ENCODE measurements at places on chromosomes 12 and 14. TPM values are rescaled to one million over a fixed set of nuclear protein-coding genes. Genes with fewer than 3 reads are reported as not detected.

GRCh38 chr12:45130881-45131281 is 80.0 kb upstream of the DBX2 start:
- DNase-seq: peak; percentile 53

DNA sequence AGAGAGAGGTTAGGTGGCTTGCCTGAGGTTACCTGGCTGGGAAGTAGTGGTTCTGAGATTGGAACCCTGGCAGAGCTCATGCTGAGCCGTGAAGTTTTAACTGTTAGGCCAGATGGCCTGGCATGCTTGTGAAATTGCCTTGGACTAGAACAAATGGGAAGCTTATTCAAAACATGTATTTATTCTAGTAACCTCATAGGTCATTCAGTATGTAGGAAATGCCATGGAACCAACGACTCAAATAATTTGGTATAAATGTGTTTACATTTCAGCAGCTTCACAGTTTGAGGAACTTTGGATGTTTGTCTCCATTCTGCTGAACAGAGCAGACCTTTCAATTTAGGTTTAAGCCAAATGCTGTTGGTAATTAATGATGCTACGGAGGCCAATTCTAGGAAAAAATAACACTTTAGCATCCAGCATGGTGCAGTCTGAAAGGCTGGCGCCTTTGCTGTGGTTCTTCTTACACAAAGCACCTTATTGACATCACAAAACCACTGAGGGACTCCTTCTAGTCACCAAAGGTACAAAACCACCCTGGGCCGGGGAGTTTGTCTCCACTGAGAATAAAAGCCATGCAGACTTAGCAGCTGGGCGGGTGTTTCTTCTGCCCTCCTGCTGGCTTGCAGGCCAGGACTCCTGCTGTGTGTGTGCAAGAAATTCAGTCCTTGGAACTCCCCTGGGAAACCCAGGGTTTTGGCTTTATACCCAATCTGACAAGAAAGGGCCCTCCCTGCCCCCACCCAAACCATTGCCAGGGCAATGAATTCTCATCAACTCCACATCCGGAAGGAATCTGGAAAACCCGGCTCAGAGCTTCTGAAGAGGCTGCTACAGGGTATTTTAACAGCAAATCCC is 64.2 kb downstream of the ELK3 start:
- DNase-seq: peak; percentile 18

DNA sequence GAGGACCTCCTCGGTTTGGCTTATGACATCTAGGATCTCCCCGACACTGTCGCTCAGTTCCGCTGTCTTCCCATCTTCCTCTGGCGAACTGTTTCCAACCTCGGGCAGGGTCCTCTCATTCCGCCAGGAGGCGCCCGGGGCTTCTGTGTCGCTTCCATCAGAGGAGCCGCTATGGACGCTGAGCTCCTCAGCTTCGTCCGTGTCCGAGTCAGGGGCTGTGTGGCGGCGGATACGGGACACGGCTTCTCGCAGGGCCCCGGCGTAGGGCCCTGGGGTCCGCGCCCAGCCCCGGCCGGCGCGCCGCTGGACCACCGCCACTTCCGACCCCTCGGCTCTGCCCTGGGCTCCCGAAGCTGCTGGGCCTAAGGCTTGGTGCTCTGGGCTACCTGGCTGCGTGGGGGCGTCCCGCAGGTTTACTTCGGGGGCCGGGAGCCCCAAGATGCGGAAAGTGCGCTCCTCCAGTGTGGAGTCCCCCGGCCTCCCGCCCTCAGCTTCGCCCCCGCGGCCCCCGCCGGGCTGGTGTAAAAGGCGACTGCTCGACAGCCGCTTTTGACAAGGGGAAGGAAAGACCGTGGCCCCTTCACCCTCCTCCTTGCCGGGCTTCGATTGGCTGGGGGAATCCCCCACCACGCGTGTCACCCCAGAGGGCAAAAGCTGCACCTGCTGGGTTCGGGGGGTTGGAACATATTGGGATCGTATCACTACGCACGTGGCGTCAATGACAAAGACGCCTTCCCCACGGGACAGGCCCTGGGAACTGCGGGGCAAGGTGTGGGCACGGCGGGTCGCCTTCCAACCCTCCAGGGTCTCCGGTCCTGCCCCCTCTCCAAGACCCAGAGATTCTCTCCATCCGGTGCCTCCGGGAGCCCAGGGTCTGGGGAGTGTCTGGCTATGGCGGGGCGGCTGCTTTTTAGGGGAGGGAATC is 2.1 kb downstream of the DDN start:
- DNase-seq: peak; percentile 76

GRCh38 chr12:14567351-14568162 is at the start of gene PLBD1:
PLBD1 (minus strand) TSS chr12:14567883; CDS start chr12:14567696, 187 bp downstream.
- DNase-seq: no peak

- DNase-seq: no peak
These were observed 27.9 kb upstream of the EID3 start for GRCh38 chr12:104275689-104276088.

GRCh38 chr12:12784911-12785814 is at the start of gene APOLD1:
APOLD1 (plus strand) TSS chr12:12785659; CDS start chr12:12785692, 33 bp downstream.
- no peak for DNase-seq

GRCh38 chr14:74980731-74981461 is 21.8 kb upstream of the EIF2B2 start:
- DNase-seq: no peak

GRCh38 chr12:124369055-124369826 is 74.3 kb downstream of the RFLNA start:
- peak; percentile 84 for DNase-seq

- DNase-seq: no peak
These were observed 17.5 kb downstream of the XRCC3 start for GRCh38 chr14:103697603-103698379.

DNA sequence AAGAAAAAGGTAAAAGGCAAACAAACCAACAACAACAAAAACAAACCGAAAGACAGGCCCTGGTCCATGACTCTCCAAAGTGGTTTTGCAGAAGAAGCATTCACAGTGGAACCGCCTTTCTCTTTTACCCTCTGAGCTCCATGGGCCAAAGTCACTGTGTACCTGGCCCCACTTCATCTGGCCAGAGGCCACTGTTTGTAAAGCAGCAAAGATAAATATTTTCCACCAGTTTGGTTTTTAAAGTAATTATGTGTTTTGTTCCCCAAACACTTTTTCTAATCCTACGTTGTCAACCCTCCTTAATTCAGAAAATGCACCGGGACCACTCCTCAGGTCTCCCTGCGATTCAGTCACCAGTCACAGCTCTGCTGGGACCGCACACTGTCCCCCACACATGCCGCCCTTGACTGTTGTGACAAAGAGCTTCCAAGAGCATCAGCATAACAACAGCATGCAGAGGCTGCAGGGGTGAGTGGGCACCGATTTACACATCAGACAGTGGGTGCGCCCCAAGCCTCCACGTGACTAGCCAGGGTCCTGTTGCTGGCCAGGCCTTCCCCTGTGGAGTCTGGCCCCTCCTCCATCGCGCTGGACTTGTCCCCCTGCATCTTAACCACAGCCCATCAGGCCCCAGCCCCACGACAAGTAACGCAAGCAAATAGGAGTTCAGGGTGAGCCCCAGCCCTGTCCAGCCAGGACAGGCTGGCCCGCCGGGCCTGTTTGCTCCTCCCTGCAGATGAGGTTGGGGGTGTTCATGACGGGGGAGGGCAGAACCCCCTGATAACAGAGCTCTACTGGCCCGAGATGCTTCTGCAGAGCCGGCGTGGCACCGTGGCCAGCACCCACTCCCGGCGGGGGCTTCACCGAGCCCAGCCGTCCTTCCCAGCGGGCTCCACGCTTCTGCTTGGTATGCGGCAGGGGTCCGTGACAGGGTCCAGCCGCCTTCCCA is 65.2 kb upstream of the DIO3 start:
- no peak for DNase-seq

- no peak for DNase-seq
These were observed 84.2 kb upstream of the TMEM263 start for GRCh38 chr12:106871477-106871876.

GRCh38 chr12:50725011-50725942 is 38.6 kb upstream of the ATF1 start:
- no peak for DNase-seq

DNA sequence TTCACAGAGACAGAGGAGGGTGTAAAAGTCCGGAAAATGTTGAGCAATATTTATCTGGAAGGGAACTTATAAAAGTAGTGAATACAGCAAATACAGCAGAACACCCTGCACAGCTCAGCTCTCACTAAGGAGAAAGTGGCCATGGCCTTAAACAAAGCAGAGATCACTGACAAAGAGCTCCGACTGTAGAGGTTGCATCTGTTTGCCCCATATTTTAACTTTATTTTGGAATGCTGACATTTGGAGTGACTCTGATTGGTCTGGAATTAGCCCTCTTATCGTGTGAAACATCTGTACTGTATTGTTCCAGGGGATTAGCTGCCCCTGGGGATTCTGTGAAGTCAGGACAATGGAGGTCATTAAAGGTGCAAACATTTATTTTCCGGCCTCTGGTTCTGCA is 1275.7 kb upstream of the FLRT2 start:
- no peak for DNase-seq

DNA sequence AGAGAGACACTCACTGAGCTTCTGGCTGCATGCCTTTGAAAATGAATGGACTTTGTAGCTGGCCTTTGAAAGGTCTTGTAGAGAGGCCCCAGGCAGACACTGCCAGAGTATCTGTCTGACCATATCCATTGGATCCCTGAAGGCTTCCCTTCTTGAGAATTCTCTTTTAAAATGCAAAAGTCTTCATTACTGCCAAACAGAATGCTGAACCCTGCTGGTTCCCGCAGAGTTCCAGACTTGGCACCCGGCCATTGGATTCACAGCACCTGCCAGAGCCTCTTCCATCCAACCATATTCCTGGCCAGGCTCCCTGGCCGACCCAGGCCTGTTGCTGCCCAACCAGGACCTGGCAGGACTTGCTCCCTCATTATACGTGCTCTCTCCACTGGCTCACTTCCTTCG is 182.5 kb downstream of the GXYLT1 start:
- no peak for DNase-seq

DNA sequence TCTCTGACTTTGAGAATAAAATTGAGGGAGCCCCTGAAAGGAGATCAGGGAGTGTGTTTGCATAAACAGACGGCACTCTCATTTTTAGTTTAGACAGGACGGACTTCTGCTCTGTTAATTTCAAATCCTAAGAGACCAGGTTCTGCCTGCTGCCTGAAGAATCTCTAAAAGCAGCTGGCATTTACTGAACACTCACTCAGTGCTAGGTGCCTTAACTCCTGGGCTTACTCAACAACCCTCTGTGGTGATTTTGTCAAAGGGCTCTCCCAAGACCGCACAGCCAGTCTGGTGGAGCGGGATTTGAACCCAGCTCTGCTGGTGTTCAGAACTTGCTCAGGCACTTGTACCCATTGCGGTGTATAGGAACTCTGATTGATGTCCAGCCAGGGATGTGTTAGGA is 2.2 kb downstream of the ORAI1 start:
- no peak for DNase-seq

GRCh38 chr12:14893506-14894250 is 8.0 kb upstream of the MGP start:
- DNase-seq: no peak

GRCh38 chr12:30531731-30532678 is 163.7 kb downstream of the IPO8 start:
- no peak for DNase-seq

DNA sequence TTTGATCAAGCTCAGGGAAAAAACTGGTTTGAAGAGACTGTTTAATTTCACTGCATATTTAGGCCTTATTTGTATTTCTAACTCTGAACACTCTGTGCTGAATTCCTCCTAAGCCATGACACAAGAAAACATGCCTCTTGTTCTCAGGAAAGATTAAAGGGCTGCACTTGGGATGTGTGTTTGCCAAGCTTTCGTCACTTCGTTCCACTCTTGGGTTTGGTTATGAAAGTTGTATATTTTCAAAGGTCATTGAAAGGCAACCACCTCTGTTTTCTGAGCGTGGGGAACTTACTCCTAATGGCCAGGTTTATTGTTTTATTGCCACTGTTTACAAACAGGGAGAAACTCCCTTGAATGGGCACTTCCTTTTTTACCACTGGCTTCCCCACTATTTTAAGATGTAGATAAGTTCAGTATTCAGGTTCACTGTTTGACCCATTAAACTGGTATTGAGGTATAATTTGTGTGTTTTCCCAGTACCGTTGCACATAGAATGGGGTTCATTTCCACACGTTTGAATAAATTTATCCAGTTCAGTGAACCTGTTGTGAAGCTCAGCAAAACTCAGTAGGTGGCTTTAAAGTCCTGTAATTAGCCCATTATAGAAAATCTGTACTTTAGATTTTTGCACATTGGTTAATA is 65.3 kb downstream of the NKX2-1 start:
- no peak for DNase-seq

The LRRK2 gene
- 0.11 TPM for total RNA-seq

The DLGAP5 gene
- 67.7 TPM for total RNA-seq

The PMEL gene
- total RNA-seq: not detected

The TAS2R20 gene
- not detected for total RNA-seq

The E2F7 gene
- 22.1 TPM for total RNA-seq

The DDX55 gene
- 19.5 TPM for total RNA-seq

The P2RX2 gene
- total RNA-seq: not detected

The PMCH gene
- total RNA-seq: not detected

The SPX gene
- 1.1 TPM for total RNA-seq

The RD3L gene
- total RNA-seq: not detected

The SOAT2 gene
- total RNA-seq: not detected

The DPPA3 gene
- total RNA-seq: not detected

The TRMT61A gene
- total RNA-seq: 18.8 TPM

The CLEC14A gene
- not detected for total RNA-seq

The KRT82 gene
- total RNA-seq: not detected
